ENCODE measurements at places on chromosomes 3 and 15. TPM values are rescaled to one million over a fixed set of nuclear protein-coding genes. Genes with fewer than 3 reads are reported as not detected.

Gene FBXL2
- total RNA-seq: 19.0 TPM

Gene PDZRN3
- total RNA-seq: 41.4 TPM

Gene GASK1A
- total RNA-seq: 0.54 TPM

Gene MED12L
- 5.9 TPM for total RNA-seq

Gene HRG
- 0.13 TPM for total RNA-seq

Gene CXCR6
- 4.1 TPM for total RNA-seq

Gene AP3B2
- 20.7 TPM for total RNA-seq

Gene SPATA12
- total RNA-seq: 0.41 TPM

Gene STRIT1
- 0.53 TPM for total RNA-seq

Gene PLCH1
- 11.3 TPM for total RNA-seq

Gene SPESP1
- total RNA-seq: not detected

Gene OSBPL10
- total RNA-seq: 42.7 TPM

Gene NRG4
- 0.86 TPM for total RNA-seq

Gene DAZL
- 1.6 TPM for total RNA-seq

Gene CYP11A1
- 1.3 TPM for total RNA-seq

Gene POPDC2
- total RNA-seq: 2.3 TPM

Gene WDR93
- 0.16 TPM for total RNA-seq

Gene CELF6
- 7.1 TPM for total RNA-seq

Gene QRICH1
- 47.6 TPM for total RNA-seq

Gene SV2B
- 4.6 TPM for total RNA-seq

Gene FEZF2
- not detected for total RNA-seq

Gene MITF
- total RNA-seq: 9.5 TPM

Gene SLC51A
- total RNA-seq: 10.6 TPM

Gene U2SURP
- total RNA-seq: 73.6 TPM

Gene SCAANT1
- 11.4 TPM for total RNA-seq

Gene ST8SIA2
- 14.4 TPM for total RNA-seq

Gene LSMEM2
- 0.52 TPM for total RNA-seq

Gene DLL4
- total RNA-seq: 1.8 TPM

Gene DCBLD2
- 52.9 TPM for total RNA-seq

Gene ISLR2
- total RNA-seq: 130 TPM

Gene ISLR
- 2.2 TPM for total RNA-seq

Gene IQCH
- 5.8 TPM for total RNA-seq

Gene EXD1
- total RNA-seq: not detected

Gene C3orf33
- 6.5 TPM for total RNA-seq

Gene RPS17
- 3,359 TPM for total RNA-seq

Gene CPA3
- not detected for total RNA-seq

Gene CPNE9
- total RNA-seq: 0.33 TPM

Gene ACY1
- total RNA-seq: 69.7 TPM

Gene KCTD6
- total RNA-seq: 18.9 TPM

Gene TMEM44
- total RNA-seq: 10.9 TPM

Gene ERICH6
- total RNA-seq: 0.22 TPM

Gene FBN1
- total RNA-seq: 7.8 TPM

Gene FGF7
- total RNA-seq: 0.34 TPM

Gene CALML4
- total RNA-seq: 2.4 TPM

Gene LRRC31
- not detected for total RNA-seq

Data from motor neuron (in vitro differentiated cells).